ENCODE measurements at places on chromosomes 5 and 9.

GRCh38 chr5:64796301-64796700 is 27.6 kb downstream of the CWC27 start:
- DNase-seq, result no peak

GRCh38 chr9:71929791-71930440 is 18.5 kb downstream of the C9orf85 start:
- no peak for DNase-seq

- DNase-seq, result no peak
Observed at GRCh38 chr9:24071716-24072115, 245.7 kb upstream of the ELAVL2 start.

- peak; percentile 22 for DNase-seq
Observed at GRCh38 chr5:76818844-76819831, at the start of gene F2RL1. F2RL1 (plus strand) TSS chr5:76819030; CDS start chr5:76819183, 153 bp downstream.

- DNase-seq, result no peak
Observed at GRCh38 chr5:35477321-35477720, 140.3 kb upstream of the SPEF2 start.

DNA sequence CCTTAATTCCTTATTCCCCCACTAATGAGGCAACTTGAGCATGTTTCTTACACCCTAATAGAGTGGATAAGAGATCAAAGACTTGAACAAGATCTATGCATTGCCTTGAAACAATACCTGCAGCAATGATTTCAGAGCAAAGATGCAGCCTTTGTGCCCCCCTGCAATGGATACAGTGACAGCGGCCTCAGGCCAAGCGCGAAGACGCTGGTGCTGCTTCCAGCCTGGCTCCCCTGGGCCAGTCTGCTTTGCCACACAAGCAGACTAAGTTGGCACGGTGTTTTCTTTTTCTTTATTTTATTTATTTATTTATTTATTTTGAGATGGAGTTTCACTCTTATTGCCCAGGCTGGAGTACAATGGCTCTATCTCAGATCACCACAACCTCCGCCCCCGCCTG is 179.8 kb upstream of the S1PR3 start:
- no peak for DNase-seq

DNA sequence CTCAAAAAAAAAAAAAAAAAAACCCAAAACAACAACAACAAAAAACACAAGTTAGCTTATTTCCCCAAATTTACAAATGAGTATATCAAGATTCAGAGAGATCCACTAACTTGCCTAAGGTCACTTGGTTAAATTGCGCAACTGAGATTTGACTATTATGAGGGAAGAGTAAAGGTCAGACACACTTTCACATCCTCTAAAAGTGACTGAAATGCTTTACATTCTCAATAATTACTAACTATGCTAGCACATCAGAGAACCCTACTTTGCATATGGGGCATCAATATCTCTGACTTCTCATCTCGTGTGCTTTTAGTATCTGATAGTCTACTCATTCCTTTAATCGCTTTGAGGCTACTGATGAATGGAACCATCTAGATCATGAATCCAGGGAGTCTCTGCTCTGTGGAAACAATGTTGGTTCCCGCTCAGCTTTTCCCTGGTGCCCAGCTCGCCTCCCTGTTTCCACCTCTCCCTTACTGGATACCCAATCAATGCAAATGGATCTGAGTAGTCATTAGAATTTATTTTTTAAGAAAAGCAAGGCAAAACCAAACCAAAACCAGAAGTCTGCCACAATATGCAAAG is 182.1 kb upstream of the TRIM32 start:
- DNase-seq, result no peak

GRCh38 chr9:95032580-95033341 is 284.7 kb downstream of the FANCC start:
- no peak for DNase-seq

GRCh38 chr5:151134228-151134627 is 23.4 kb downstream of the ANXA6 start:
- no peak for DNase-seq

DNA sequence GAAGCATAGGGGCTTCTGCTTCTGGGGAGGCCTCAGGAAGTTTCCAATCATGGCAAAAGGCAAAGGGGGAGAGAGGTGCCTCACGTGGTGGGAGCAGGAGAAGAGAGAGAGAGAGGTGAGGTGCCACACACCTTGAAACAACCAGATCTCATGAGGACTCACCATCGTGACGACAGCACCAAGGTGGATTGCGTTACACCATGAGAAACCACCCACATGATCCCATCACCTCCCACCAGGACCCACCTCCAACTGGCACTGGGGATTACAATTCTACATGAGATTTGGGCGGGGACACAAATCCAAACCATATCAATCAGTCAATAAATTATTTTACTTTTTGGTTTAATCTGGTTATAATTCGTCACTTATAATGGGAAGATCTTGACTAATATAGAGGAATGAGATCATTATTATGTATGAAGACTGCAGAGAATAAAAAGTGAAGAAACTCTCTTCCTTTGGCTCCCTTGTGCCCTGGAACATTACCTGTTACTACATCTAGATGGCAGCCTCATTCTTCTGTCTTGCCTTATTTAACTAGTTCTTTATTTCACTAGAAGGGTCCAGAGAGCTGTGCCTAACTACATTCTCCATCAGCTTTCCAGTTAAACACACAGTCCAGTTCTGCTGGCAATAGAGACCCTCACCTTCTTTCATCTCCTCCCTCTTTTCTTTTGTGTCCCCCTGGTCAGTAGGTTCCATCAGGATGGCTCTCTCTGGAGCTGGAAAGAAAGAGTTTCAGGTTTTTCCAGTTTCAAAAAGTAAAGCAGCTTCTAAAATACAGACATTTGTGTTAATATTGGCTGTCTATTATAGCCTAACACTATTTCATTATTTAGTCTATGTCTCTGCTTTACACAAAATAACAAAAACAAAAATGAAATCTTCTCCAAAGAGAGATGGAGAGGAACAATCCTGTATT is 21.7 kb upstream of the SPINK7 start:
- no peak for DNase-seq

DNA sequence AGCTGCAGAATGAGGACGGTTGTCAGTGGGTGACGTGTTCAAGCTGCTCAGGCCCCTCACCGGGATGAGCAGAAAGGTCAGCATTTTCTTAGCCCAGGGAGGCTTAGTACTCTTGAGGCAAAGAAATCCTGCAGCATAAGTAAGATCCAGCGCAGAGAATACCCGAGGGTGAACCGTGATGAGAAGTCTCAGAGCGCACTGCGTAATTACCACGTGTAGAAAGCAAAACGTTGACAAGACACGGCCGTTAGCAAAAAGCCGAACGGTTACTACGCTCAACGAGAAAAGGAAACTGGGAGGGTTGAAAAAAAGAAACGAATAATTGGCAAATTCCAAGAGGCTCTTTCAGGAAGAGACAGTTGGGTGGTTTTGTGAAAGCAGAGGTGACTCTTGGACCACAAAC is 104.0 kb downstream of the COL23A1 start:
- no peak for DNase-seq

GRCh38 chr5:80255431-80255810 is 427 bp downstream of the SERINC5 start:
- no peak for DNase-seq

- DNase-seq, result no peak
Observed at GRCh38 chr9:72823971-72824370, 128.9 kb downstream of the ALDH1A1 start.

DNA sequence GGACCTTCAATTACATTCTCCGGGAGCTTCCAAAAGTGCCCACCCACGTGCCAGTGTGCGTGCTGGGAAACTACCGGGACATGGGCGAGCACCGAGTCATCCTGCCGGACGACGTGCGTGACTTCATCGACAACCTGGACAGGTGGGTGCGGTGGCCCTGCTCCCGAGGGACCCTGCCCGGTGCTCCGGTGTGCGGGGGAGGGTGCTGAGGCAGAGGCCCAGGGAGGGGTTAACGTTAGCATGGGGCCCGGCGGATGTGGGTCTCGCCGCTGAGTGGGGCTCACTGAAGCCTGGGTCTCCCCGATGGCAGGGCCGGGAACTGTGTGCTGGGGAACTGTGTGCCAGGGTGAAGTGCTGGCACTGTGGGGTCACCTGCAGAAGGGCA is 10.6 kb upstream of the AJM1 start:
- DNase-seq, result no peak

- DNase-seq, result no peak
Observed at GRCh38 chr5:156473269-156473908, 146.4 kb downstream of the SGCD start.

- DNase-seq, result no peak
Observed at GRCh38 chr9:20032413-20033006, 243.7 kb upstream of the SLC24A2 start.

GRCh38 chr9:84583866-84584265 is 85.7 kb upstream of the NTRK2 start:
- DNase-seq, result no peak

DNA sequence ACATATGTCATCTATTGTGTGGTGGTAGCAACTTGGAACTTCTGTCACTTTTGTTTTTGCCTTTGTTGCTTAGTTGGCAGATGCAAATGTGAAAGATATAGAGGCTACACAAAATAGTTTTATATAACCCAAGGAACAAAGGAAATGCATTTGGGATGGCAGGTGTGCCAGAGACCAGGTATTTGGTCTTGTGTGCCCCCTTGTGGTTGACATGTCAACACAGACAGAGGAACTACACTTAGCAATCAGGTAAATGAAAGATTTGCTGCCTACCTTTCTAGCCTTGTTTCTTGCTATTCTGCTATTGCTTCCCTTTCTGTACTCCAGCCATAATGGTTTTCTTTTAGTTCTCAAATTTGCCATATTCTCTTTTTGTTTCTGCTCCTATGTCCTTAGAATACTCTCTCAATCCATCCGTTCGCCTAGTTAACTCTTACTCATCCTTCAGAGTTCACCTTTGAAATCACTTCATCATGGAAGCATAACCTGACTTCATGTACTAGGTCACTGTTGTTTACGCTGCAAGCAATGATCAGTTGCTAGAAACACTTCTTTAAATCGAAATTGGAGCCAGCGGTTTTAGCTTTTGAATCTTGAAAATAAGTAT is 119.5 kb downstream of the TRPM3 start:
- DNase-seq, result no peak

- no peak for DNase-seq
Observed at GRCh38 chr5:67066815-67067214, 129.8 kb downstream of the CD180 start.

GRCh38 chr9:109966643-109967368 is 186.8 kb downstream of the PALM2AKAP2 start:
- DNase-seq, result no peak

DNA sequence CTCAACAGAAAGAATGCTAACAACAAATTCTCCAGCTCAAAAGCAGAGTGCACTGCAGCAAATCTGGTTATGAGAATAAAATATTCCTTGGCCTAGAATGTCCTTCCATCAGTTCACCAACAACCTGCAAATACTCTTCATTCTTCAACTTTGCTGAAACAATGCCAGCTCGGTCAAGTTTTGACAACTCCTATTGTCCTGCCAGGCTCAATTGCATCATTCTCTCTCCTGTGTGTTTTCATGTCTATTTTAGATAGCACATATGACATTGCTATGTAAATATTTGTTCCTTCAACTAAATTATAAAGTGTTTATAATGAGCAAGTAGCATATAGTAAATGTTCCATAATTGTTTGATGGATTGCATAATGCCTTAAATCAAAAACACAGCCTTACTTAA is 463.8 kb downstream of the TLE1 start:
- DNase-seq, result no peak

GRCh38 chr5:175202463-175203068 is 241.4 kb downstream of the DRD1 start:
- no peak for DNase-seq

- no peak for DNase-seq
Observed at GRCh38 chr9:4024281-4024777, 275.5 kb downstream of the GLIS3 start.

DNA sequence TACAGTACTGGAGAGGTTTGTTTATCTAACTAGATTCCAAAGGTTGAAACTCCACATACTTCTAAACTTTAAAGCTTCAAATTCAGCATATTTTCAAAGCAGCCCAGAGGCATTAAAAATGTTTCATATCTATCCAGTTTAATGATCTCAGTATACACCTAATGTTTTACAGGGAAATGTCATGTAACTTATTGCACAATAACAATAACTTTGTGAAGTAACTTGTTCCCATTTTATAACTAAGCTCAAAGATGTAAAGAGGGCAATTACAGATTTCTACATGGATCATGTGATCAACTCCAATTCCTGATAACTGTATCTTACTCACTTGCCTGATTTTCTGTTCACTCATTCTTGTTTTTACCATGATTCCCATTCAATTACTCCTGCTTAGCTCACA is 610.0 kb downstream of the TAF11L14 start:
- DNase-seq, result no peak

DNA sequence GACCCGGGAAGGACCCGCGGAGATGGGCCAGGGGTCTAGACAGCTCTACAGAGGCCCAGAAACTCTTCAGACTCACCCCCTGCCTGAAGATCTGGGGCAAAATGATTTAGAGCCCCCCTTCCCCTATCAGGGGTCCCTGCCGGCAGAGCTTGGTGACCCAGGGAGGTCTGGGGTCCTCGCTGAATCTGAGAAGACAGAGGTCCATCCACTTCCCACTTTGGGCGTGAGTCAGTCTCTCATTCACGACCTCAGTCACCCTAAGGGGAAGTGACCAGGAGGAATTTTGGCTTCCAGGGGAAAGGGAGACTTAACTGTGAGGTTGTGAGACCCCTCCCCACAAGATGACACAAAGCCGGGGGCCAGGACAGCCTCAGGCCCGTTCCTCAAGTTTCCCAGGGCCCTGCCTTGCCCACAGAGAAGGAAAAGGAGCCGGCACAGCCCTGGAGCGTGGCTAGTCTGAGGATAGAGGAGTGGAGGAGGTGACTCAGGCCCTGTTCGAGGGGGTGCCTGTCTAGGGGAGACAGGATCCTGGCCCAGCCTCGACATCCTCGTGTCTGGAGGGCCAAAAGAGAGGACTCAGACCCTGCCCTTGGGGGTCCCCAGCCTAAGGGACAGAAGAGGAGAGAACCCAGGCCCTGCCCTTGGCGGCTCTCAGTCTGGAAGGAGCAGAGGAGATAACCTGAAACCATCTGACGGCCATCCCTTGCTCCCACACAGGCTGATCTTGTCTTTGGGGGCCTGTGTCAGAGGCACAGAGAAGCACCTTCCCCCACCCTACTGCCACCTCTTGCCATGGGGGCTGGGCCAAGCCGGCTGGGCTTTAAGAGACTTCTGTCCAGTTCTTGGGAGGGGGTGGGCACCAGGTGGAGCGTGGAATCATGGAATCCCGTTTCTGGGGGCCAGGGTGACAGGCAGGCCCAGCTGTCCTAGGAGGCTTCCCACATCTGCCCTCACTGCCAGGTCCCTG is 889 bp downstream of the PDLIM4 start:
- no peak for DNase-seq

- peak; percentile 34 for DNase-seq
Observed at GRCh38 chr9:135468854-135469521, 10.6 kb upstream of the PPP1R26 start.

- DNase-seq, result no peak
Observed at GRCh38 chr9:104747245-104747564, 278 bp upstream of the NIPSNAP3A start.

DNA sequence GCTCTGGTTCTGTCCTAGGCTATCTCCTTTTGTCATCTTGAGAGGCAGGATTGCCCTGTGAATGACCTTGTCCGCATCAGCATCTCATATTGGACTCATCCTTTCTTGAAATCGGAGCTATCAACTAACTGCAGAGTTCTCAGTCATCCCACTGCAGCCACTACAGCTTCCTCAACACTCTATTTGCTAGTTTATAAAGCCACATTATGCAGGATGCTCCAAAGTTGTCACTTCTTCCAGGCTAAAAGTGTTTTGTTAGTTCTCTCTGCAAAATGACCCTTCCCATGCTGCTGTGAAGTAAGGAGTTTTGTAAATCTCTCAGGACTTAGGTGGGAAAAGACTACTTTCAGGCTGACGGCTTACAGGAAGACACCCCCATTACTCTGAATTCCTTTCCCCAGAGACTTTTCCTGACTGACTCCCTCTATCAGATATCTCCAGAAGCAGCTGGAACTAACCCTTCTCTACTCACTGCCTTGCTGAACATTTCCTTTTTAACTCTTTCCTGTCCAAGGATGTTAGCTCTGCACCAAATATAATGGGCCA is 257.6 kb downstream of the NFIB start:
- no peak for DNase-seq

All from stimulated activated CD8-positive, alpha-beta memory T cell treated with anti-CD3 and anti-CD28 coated beads, Interleukin-2, amount 100 ng/mL, for 48 hours (primary cell).